ENCODE measurements at places on chromosomes 6 and 20. TPM values are rescaled to one million over a fixed set of nuclear protein-coding genes. Genes with fewer than 3 reads are reported as not detected.

Gene SRSF12
- total RNA-seq, result 12.1 TPM

Gene DTNBP1
- total RNA-seq, result 13.2 TPM

Gene TPD52L2
- 109 TPM for total RNA-seq

Gene ZSWIM3
- total RNA-seq, result 7.9 TPM

Gene COL19A1
- 0.78 TPM for total RNA-seq

Gene TMC2
- not detected for total RNA-seq

Gene C6orf47
- 28.8 TPM for total RNA-seq

Gene CLDN20
- total RNA-seq, result not detected

Gene BANF2
- total RNA-seq, result not detected

Gene GMPR
- 5.0 TPM for total RNA-seq

Gene HCK
- 0.78 TPM for total RNA-seq

- no peak for DNase-seq
Measured at GRCh38 chr6:116175344-116175743, 49.4 kb upstream of the COL10A1 start.

GRCh38 chr6:53240761-53241160 lies 92.1 kb upstream of the GCM1 start:
- DNase-seq, result no peak

DNA sequence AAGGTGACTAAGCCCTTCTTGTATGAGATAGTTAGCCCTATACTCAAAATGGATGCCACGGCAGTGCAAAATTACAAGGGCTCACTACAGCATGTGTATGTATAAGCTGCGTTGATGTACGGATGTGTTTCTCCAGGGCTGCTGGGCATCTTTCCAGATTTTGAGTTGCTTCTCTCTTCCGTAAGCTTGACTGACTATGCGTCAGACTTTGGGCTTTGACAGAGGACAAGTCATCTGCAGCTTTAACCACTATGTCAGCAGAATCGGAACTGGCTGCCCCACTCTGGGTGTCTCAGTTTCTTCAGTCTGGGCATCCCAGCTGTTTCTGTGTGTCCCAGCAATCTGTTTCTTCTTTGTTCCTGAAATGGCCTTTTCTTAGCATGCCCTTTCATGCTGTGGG lies 241.6 kb downstream of the BTBD3 start:
- no peak for DNase-seq

DNA sequence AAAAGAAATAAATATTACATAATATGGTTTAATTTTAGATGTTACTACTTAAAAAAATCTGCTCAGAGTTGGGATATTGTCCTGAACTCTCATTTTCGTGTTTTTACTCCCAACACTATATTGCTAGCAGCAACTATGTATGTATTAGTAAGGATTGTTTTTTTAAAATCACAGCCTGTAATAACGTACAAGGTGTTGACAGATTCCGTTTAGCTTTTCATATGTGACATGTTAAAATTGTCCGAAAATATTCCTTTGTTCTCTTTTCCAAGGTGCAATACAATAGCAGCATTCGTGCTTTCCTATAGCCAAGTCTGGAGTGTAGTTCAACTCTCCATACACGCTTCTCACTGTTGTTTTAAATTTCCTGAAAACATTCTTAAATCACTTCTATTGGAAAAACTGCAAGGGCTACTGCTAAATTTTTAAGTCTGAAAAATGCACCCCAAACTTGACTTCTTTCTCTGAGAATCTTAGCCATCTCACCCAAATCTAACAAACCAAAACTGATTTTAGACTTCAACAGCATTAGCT lies 59.0 kb upstream of the HFE start:
- no peak for DNase-seq

GRCh38 chr20:24634855-24635254 lies 165.4 kb downstream of the SYNDIG1 start:
- no peak for DNase-seq

DNA sequence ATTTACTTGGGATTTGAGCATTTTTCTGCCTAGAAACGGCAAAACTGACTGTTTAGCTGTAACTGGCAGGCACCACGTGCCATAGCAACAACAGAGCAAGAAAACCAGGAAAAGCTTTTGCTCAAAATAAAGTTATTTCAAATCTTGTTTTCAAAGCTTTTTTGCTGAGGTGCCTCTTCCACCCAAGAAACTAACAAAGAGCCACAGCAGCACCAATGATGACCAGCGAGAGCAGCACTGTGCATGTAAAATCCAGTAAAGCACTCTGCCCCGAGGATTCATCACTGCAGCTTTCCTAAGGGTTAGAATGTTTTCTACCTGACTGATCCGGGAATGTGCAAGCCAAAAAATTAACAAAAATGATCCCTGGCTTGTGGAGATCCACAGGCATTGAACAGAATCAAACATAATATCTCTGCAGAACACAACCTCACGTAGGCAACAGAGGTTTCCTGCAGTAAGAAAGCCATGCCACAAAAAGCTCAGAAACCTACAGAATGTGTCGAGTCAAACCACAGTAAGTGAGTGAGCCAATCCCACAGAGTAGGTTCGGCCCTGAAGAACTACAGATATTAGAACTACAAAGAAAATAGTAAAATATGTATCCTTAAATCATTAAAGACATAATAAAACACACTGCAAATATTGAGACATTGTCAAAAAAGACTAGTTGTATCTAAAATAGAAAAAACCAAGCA lies 7.4 kb upstream of the ULBP3 start:
- DNase-seq, result no peak

DNA sequence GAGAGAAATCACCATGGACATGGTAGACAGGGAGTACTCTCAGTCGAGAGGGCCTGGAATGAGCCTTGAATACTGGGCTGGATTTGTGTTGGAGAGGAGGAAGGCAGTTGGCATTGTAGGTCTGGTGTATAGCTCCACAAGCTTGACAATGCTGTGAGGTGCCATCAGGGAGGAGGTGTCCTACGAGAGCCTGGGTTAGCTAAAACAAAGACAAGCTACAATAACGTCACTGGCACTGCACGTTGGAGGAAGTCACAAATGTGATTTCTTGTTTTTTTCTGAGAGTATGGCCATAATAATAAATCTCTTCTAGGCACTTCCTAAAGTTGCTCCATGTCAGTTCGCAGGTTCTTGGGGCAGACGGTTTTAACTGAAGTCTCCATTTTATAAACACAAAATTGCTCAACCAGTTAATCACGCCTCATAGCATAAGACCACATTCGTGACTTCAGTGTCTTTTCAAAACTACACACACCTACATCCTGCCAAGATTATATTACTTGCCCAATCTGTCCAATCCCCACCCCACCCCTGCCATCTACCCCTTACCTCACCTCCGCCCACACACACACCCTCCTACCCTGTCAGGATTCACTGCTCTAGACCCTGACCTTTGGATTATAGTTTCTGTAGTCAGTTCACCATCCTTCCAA lies 4.4 kb upstream of the HLA-DMB start:
- no peak for DNase-seq

DNA sequence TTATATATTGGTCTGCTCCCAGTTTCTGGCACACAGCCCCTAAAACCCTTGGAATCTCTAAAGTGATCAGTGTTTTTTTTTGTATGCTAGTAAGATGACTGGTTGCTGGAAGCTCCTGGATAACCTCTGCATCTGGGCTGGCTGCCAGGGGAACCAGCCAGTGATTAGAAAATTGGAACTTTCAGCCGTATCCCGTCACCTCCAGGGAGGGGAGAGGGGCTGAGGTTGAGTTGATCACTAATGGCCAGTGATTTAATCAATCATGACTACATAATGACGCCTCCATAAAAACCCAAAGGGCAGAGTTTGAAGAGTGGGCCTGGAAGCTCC lies 48.0 kb upstream of the NOP56 start:
- no peak for DNase-seq

- DNase-seq, result no peak
Measured at GRCh38 chr6:139152892-139153271, 18.0 kb downstream of the HECA start.

- DNase-seq, result no peak
Measured at GRCh38 chr6:12222405-12223366, 67.5 kb upstream of the EDN1 start.

- no peak for DNase-seq
Measured at GRCh38 chr6:126633373-126633772, 293.5 kb downstream of the CENPW start.

GRCh38 chr6:30972816-30973215 lies 10.7 kb upstream of the MUC21 start:
- no peak for DNase-seq

DNA sequence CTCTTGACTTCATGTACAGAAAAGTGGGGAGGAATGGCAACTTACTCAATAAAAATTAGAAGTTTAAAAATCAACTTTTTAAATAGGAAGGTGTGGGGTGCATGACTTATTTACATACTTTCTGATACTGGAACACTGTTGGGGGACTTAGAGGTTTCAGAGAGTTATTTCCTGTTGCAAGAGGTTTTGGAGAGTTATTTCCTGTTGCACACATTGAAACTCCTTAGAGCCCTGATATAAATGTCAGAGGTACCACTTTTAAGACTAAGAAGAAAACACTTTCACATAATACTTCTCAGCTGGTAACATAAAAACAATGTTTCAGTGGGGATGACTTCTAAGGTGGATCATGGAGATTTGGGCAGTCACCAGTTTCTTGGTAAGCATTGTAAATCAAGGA lies 579.9 kb downstream of the MMUT start:
- no peak for DNase-seq

DNA sequence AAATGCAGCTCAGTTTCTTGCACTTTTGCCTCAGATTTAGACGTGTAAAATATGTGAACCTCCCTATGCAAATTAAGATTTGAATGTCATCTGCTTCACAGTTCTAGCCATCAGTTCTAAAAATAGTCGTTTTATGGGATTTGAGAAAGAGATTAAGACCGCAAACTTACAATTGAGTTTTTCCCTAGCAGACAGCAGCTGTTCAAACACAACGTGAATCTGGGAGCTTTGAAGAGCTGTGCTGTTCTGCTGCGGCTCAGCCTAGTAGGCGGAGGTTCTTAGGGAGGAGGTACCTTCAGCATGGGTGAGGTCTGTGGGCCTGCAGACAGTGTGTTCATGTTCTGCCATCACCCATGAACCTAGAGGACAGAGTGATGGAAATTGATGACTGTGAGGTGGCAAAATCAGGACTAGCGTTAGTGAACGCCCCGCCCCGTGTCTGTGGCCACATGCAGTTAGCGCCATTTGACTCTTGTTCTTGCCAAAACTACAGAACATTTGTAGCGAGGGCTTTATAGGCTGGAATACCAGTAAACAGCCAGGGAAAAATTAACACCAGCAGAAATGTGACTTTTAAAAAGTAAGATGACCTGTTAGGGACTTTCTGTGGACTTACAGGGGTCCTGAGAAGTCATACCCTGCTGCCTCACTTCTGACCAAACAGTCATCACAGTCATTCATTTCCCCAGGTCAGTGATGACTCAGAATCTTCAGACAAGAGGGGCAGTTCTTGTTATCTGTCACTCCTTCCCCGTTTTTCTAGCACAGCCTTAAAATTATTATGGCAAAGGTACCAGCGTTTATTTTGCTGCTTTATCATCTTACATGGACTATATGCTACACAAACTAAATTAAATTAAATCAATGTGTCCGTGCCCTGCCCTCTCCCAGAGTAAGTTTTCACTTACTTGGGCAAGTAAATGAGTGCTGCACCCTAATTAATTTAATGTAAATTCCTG lies 84.3 kb upstream of the TMEM181 start:
- DNase-seq, result no peak

DNA sequence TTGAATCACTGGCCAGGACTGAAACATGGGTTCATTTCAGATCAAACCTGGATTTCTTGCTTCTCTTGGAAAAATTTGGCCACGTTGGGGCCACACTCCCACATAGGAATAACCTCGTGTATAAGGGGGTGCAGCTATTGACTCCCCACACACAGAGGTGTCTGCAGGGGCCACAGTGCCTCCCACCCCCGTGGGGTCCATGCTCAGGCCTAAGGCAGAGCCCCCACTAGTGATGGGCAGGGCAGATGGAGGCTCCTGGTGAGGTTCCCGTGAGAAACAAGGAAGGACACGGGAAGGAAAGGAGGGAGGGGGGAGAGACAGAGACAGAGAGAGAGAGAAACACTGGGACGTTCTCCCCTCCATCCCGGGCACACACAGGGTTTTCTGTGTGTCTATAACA lies 230.5 kb downstream of the ERMARD start:
- DNase-seq, result no peak

- DNase-seq, result no peak
Measured at GRCh38 chr6:147675281-147675680, 166.8 kb downstream of the SAMD5 start.

DNA sequence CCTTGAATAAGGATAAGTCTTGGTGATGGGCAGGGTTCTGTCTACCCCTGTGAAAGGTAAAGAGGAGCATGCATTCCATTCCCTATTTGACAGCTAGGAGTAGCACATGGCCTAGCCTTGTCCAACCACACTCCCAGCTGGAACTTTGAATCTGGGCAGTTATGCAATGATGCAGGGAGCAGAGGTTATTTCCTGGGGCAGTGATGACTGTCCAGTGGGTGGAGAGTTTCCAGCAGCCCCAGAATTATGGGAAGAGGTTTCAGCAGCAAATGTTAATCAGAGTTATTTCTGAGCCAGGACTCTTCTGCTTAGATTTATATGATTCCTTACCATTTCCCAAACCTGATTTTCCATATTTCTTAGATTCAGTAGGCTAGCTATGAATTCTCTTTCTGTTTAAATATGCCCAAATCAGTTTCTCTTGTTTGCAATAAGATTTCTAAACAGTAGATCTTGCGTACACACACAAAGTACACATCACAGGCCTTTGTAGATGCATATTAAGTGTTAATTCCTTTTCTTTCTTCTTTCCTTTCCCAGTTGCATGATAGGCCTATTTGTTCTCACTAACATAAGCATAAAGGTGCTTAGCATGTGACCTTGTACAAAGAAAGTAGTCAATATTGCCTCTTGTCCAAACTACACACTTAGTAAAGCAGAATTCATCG lies 17.3 kb upstream of the TXLNB start:
- DNase-seq, result no peak

DNA sequence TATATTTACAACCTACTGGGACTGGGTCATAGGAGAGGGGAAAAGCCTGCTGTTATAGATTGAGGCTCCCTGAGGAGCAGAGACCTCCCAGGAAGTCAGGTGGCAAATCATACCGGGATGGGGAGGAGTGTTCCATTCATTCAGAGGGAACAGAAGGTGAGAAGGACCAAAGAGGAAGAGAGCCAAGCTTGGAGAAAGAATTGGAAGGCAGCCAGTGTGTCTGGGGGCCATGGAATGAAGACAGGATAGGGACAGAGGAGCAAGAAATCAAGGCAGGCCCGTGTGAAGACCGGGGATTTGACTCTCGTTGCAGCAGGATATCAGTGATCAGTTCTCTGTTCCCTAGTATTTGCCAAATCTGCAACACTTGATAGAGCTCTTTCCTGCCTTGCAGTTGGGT lies 5.7 kb upstream of the ZNF217 start:
- no peak for DNase-seq
